Activated CD4-positive, alpha-beta T cell treated with anti-CD3 and anti-CD28 coated beads for 36 hours (primary cell): ENCODE measurements at places on chromosomes 12 and 14. TPM values are rescaled to one million over a fixed set of nuclear protein-coding genes. Genes with fewer than 3 reads are reported as not detected.

IL26 gene
- total RNA-seq: 1.1 TPM

RFLNA gene
- not detected for total RNA-seq

SLC25A29 gene
- 5.8 TPM for total RNA-seq

ANKS1B gene
- 0.19 TPM for total RNA-seq

MFAP5 gene
- total RNA-seq: not detected

IFI27 gene
- 3.0 TPM for total RNA-seq

CLEC4D gene
- not detected for total RNA-seq

SPATS2 gene
- 10.6 TPM for total RNA-seq

TMEM63C gene
- total RNA-seq: 1.4 TPM

ARHGAP5 gene
- total RNA-seq: 40.1 TPM

DNA sequence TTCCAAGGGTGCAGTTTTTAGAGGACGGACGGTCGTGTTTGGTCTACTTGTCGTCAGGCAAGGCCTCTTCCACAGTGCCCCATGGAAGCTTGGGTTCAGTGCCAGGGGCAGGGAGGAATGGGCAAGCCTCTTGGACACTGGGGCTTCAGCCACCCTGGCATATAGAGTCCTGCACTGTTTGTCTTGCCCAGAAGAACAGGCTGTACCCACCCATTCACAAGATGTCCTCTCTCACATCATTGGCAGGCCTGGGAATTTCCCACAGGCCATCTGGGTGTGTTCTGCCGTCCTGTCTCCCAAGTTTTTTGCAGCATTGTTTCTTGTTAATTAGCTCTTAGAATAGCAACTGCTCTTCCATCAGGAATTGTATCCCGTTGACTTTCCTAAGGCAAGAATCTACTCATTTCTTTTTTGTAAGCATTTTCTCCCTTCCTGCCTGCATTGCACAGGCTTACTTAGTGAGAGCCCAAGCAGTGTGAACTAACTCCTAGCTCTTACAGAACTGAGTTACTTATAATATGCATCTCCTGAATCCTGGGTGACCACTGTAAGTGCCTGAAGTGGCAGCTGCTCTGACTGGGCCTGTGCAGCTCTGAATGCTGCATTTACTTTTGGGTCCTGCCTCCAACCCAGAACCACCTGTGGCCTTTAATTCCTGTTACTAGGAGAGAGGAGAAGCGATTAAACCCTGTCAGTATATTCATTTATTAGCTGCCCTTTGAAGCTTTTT lies 149.4 kb upstream of the HIF1A start:
- no peak for DNase-seq

GRCh38 chr14:90263748-90264449 lies 7.5 kb downstream of the PSMC1 start:
- DNase-seq: no peak

DNA sequence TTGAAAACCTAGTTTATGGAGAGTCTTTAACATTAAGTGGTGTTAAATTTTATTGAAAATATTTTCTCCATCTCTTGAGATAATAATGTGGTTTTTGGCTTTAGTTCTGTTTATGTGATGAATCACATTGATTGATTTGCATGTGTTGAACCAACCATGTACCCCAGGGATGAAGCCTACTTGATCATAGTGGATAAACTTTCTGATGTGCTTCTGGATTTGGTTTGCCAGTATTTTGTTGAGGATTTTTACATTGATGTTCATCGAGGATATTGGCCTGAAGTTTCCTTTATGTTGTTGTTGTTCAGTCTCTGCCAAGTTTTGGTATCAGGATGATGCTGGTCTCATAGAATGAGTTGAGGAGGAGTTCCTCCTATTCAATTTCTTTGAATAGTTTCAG lies 222.6 kb downstream of the ADAMTS20 start:
- DNase-seq: no peak

DNA sequence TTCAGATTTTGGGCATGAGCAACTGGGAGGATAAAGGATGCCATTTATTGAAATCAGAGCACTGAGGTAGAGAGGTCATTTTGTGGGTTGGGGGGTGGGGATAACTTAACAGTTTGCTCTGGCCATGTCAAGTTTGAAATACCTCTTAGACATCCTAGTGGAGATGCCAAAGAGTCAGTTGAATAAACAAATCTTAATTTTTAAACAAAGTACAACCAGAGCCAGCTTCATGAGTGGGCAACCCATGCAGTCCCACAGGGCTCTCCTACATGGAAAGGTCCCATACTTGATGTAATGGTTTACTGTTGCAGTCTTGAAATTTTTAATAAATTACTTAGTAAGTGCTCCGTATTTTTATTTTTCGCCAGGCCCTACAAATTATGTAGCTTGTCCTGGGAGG lies 81.2 kb downstream of the ANO4 start:
- no peak for DNase-seq

- DNase-seq: no peak
Measured at GRCh38 chr12:26319511-26319910, 124.1 kb downstream of the SSPN start.

GRCh38 chr14:85764822-85765221 lies 234.9 kb downstream of the FLRT2 start:
- DNase-seq: no peak

- peak; percentile 76 for DNase-seq
Measured at GRCh38 chr12:89863493-89863938, 154.9 kb upstream of the ATP2B1 start.

GRCh38 chr12:71662849-71663560 lies 643 bp downstream of the ZFC3H1 start:
- peak; percentile 89 for DNase-seq

GRCh38 chr14:70773182-70773862 lies 36.0 kb downstream of the MAP3K9 start:
- no peak for DNase-seq

- no peak for DNase-seq
Measured at GRCh38 chr12:44053549-44054127, 217.8 kb downstream of the TMEM117 start.

DNA sequence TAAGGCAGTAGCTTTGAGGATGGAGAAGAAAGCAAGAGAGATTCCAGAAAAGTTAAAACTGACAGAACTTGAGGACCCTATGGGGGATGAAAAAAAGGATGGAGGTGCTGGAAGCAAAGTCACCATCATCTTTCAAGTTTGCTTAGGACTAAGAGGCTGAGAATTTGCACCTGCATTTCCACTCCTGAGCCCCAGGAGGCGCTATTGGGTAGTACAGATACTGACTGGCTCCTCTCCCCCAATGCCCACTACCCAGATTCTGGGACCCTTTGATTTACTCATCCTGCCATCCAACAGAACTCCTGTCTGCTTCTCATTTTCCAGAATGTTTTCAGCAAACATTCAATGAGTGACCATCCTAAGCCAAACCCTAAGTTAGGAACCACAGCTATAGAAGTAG lies 34.0 kb upstream of the CMKLR1 start:
- DNase-seq: peak; percentile 11

- DNase-seq: no peak
Measured at GRCh38 chr14:51248016-51248987, 8.3 kb downstream of the TMX1 start.

GRCh38 chr14:69246331-69246730 lies 13.6 kb upstream of the GALNT16 start:
- no peak for DNase-seq

DNA sequence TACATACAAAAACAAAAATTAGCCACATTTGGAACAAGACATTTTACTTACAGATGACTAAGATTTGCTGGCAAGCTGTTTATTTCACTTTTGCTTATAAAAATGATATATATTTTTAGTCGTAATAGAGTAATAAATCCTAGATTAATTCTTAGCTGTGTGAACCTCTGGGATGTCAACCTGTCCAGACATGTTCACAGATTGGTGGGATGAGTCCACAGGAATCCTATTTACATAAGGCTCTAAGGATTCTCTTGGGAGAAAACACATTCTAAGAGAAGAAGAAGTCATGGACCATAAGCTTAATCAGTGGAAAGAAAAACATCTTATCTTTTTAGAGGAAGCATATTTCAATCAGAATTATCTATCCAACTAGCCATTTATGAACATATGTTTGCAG lies 797.4 kb downstream of the C12orf50 start:
- DNase-seq: no peak

GRCh38 chr12:124881123-124881522 lies 17.5 kb upstream of the SCARB1 start:
- no peak for DNase-seq

- DNase-seq: no peak
Measured at GRCh38 chr12:95286713-95287112, 69.1 kb downstream of the VEZT start.

GRCh38 chr12:67764055-67764454 lies 115.5 kb downstream of the DYRK2 start:
- no peak for DNase-seq

GRCh38 chr12:84507956-84508850 lies 404.4 kb downstream of the SLC6A15 start:
- no peak for DNase-seq

- DNase-seq: no peak
Measured at GRCh38 chr14:55965851-55966250, 152.4 kb upstream of the PELI2 start.

DNA sequence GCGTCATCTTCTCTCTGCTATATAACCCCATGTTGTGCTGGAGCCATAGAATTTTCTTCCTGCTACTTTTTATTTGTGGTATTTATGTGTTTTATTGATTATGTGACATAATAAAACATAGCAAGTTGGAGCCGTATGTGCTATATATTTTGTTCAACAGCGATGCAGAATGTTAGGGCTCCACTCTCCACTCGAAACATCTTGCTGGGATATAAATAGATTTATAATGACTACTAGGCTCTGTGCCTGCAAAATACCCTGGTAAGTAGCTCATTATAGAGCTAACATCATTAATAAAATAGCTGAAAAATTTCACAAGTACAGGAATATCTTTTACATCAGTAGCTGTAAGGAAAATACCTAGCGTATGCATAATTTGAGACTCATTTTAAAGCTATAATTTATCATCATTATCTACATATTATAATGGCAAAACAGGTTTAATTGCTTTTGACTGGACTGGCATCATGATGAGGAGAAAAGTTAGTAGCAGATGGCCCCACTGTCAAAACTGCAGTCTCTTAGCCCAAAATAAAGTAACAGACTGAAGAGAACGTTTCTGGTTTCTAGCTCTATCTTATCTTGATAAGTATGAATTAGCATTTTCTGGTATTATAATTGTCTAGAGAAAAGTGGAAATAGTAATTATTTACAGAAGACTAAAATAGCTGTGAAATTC lies 263.0 kb downstream of the NEDD1 start:
- DNase-seq: no peak

GRCh38 chr14:52248057-52248456 lies 19.4 kb upstream of the PTGDR start:
- DNase-seq: no peak

- no peak for DNase-seq
Measured at GRCh38 chr14:37610945-37611523, 15.6 kb downstream of the TTC6 start.

DNA sequence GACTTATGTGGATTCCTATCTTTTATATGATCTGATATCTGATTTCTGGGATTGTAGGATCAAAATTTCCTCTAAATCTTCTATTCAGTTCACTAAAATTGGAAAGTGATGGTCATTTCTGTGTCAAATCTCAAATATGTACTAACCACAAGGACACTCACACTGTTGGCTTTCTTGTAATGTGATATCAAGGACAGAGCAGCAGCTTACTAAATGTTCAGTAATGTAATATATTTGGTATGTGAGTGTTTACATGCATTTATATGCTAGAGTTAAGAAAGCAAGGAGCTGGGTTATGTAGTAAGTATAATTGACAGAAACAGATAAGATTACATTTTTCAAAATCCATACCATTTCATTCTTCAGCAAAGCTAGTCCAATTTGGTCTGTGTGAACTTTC lies 16.5 kb downstream of the PUS7L start:
- DNase-seq: no peak

DNA sequence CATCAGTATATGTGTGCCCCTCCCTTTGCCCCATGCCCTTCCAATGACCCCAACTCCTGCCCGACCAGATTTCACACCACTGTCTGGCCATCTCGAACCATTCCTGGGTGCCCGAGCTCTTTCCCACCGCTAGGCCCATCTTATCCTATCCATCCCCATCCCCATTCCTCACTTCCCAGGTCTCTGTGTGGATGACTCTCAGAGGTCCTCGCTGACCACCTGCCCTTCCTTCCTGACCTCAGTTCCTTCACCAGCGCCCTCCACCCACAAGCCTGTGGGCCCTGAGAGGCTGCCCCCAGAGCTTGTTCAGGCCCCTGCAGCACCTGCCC lies 49.1 kb downstream of the CYP46A1 start:
- no peak for DNase-seq
